CD14-positive monocyte (primary cell): ENCODE measurements at places on chromosomes 7 and 10.
A peak's percentile ranks its signal among the peaks of the same experiment; 100 is the strongest.

DNA sequence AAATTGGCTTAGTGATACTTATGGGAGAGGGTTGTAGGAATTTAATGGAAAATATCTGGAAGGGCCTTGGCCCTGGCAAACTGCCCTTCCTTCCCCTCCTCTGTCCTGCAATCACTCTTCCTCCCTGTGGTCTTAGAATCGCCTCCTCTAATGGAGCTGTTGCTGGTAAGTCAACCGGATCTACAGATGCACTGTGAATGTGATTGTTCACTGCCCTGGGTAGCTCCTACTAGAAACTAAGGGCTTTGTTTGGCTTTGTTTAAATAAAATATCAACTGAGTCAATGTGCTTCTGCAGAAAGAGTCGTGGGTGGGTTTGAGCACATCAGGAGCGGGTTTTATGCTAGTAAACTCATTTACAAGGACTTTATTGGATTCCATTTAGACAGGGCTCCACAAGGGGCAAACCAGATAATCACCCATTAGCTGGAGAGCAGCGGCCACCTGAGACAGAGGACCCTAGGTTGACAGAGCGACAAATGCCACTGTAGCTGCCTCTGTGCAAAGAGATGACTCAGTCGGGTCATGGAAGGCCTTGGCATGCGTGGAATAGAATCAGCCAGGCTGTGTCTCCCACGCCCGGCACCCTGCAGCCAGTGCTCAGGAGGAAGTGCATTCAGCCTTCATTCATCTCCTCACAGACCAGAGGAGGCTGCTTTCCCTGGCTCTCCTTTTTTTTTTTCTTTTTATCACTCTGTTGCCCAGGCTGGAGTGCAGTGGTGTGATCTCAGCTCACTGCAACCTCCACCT, 97.9 kb downstream of the GAD2 start:
- no peak for DNase-seq

DNA sequence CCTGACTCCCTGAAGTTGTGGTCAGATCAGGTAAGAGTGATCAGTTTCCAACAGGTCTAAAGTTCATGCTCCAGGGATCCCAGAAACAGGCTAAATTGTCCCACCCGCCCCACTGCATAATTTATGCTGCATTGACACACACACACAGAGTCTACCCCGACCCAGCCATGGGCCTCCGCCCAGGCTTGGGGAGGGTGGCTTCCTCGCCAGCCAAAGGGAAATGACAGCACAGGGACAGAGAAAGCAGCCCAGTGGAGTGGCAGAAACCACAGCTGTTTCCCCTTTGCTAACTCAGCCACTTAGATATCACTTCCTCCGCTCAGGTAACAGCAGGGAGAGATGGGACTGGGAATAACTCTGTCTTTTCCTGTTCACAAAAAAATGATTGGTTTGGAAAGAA, 9.4 kb downstream of the SH3PXD2A start:
- peak; percentile 16 for DNase-seq

DNA sequence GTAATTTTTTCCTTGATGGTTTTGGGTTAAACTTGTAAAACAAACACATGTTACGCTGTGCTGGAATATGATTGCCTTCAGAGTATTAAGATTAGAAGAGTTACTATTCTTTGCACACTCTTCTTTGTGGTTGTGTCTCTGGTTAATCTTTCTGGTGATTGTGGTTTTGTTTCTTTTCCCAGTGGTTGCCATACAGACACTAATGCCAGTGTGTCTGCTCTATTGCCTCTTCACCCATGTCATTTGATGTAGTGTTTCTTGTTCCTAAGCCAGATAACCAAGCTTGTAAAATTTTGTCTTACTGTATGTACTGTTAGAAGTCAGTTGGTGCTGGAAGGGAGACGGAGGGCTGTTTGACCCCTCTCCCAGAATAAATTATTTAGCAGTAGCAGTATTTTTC, 124.8 kb downstream of the PHTF2 start:
- DNase-seq: no peak

- DNase-seq: no peak
These were observed 398.8 kb downstream of the TFEC start for GRCh38 chr7:115631782-115632181.

DNA sequence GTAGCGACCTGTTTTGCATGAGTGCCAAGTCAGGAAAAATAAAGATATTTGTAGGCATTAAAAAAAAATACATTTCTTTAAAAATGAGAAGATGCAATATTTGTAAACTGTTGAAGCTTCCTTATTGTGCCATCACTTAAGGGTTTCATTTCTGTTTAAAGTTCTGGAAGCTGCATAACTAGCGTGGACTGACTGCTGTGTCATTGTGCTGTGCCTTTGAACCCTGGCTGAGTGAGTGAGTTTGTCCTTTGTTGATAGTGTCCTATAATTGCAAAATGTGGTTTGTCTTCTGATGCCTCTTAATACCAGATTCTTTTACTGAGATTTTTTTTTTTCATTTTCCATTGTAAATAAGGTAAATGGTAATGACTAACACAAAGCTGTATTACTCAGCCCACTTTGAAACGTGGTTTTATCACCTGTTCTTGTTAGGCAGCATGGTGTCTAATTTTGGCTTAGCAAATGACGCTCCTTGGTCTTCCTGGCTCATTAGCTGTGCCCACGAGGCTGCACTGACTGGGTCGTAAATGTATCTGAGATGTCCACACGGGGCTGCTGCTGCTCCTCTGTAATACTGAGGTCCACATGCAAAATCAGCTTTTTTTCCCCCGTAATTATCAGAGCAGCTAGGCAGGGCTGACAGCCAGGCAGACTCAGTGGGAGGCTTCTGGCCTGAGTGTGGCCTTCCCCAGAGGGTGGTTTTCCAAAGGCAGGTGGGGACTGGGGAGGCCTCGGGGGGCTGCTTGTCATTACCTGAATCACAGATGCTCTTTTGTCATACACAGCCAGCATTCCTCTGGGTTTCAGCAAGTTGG, 14.8 kb downstream of the ZSCAN25 start:
- DNase-seq: peak; percentile 16

GRCh38 chr10:133226251-133226808, 3.7 kb upstream of the UTF1 start:
- no peak for DNase-seq

DNA sequence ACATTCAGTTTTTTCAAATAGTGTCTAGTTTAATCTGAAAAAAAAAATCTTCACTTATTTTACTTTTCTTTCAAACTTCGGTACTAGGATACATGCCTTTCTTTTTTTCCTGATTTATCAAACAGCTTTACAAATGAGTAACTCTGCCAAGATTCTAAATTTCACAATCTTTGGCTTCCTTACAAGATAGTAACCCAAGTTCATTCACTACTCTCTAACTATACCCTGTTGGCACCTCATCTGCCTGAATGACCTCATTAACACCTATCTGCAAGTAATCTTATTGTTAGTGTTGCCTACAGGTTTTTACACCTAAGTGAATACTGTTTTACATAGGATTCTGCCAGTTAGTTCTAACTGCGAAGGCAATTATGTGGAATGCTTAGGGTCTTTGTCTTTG, 159.8 kb downstream of the FOXP2 start:
- DNase-seq: no peak

DNA sequence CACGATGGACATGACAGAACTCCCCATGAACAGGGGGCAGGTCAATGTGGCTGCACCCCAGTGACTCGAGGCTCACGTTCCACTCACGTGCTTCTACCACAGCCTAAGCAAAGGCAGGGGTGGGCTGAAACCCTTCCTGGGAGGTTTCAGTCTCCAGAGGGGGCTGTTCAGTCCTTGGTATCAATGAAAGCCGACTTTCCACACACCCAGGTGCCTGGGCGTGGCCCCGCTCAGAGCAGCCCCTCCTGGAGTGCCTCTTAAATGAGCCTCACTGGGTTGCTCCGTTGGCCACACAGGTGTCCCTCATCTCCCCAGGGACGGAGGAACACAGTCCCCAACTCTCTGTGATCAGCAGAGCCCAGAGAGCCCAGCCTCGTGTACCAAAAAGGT, 90.5 kb upstream of the PDGFA start:
- DNase-seq: no peak

- no peak for DNase-seq
These were observed 146.1 kb downstream of the SLIT1 start for GRCh38 chr10:97039538-97040247.

GRCh38 chr10:71752391-71753090, 20.8 kb downstream of the VSIR start:
- DNase-seq: no peak

- no peak for DNase-seq
These were observed 50.6 kb downstream of the PRPF18 start for GRCh38 chr10:13637303-13637856.

DNA sequence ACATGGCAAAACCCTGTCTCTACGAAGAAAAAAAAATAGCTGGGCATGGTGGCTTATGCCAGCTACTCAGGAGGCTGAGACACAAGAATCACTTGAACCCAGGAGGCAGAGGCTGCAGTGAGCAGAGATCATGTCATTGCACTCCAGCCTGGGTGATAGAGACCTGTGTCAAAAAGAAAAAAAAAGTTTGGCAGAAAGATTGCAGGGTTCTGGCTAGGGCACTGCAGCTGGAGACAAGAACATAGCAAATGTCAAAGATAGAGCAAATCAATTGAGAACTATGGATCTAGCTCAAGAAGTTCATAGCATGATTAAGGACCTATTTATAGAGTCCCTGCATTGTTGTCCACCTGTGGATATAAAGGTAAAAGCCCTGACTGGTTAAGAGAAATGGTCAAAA, 79.5 kb downstream of the CACNA2D1 start:
- DNase-seq: no peak

- DNase-seq: no peak
These were observed 18.7 kb downstream of the TACR2 start for GRCh38 chr10:69397972-69398371.

- no peak for DNase-seq
These were observed 39.3 kb downstream of the COL1A2 start for GRCh38 chr7:94434042-94434441.

GRCh38 chr7:95672434-95672833, 76.1 kb upstream of the PDK4 start:
- no peak for DNase-seq

DNA sequence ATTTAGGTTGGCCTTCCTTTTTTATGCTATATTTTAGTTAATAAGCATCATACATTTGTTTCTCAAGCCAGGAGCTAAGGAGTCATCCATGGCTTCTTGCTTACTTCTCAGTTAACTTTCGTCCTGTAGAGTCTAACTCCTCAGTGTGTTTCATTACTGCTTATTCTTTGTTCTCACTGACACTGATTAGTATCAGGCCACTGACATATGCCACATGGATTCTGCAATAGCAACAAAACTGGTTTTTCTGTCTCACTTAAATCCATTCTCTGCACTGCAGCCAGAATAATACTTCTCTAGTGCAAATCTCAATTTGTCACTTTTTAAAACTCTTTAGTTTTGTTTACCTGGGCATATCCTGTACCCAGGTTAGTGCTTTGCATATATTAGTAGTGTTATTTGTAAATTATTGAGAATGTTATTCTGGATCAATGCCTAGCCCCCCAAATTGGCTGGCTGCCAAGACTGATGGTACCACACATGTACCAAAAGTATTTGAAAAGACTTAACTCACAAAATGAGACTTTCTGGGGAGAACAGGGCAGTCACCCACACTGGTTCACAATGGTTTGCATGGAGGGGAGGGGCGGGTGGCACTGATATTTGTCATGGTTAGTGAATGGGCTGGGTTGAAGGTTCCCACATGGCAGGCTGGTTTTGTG, 79.1 kb downstream of the CCSER2 start:
- no peak for DNase-seq

DNA sequence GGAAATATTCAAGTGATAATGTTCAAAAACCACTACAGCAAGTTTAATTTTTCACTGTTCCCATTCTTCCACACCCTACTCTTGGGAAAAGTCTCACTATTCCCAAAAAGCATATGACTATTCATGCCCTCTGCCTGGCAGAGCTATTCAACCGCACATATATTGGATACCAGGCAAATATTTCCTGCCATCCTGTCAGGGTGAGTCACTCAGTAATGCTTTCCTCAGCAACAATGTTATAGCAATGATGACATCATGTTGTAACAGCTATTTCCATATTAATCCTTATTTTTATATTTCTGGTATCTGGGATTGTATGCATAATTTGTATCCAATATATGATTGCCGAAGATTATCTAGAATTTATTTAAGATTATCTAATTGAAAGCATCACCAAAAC, 114.0 kb upstream of the PLXDC2 start:
- DNase-seq: no peak

DNA sequence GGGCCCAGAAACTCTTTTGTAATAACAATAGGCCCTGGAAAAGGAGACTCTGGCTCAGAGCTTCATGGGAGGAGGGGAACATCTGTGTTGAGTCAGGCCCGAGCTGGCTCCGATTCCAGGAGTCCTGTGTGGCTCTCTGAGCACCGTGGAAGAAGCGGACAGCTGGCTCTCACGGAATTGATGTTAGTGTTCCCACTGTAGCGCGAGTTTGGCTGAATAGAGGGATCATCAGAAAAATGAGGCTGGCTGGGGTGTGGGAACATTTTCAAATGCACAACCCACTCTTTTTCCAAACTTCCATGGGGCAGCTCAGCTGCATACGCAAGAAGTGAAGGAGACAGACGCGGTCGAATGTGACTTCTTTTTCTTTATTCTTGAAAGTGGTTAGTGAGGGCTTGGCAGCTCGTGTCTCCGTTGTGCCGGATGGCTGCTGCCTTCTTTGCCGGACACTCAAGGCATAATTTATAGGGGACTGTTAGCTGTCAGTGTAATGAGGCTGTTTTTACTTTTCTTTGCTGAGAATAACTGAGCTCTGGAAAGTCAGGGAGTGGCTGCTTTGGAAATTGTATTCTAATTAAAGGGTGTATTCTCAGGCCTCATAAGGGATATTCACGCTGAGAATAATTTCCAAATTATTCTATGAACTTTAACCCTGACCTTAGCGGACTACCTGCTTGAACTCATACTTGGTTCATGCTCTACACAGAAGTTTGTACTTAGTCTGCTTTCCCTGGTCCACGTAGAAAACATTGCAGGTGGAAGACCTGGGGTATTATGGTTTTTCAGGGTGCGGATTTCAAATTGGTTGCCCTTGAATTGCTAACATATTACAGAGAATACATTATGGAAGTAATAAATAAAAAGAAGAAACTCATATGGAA, 23.1 kb downstream of the MDFIC start:
- DNase-seq: no peak

- no peak for DNase-seq
These were observed 11.5 kb downstream of the PTF1A start for GRCh38 chr10:23203369-23204325.

- DNase-seq: no peak
These were observed 49.5 kb upstream of the EBF3 start for GRCh38 chr10:130013335-130014262.

- peak; percentile 74 for DNase-seq
These were observed 168.2 kb downstream of the SND1 start for GRCh38 chr7:127819975-127820731.

- no peak for DNase-seq
These were observed 27.3 kb upstream of the AKR1C2 start for GRCh38 chr10:5030989-5031388.

- peak; percentile 12 for DNase-seq
These were observed 434.3 kb upstream of the SEMA3D start for GRCh38 chr7:85620936-85621685.
